ENCODE measurements at places on chromosomes 4 and X. TPM values are rescaled to one million over a fixed set of nuclear protein-coding genes. Genes with fewer than 3 reads are reported as not detected.

- no peak for DNase-seq
Measured at GRCh38 chrX:13845721-13846378, 29.0 kb upstream of the GPM6B start.

- DNase-seq, result no peak
Measured at GRCh38 chrX:41209853-41210252, 124.1 kb upstream of the DDX3X start.

GRCh38 chr4:25879587-25879986, 16.8 kb upstream of the SEL1L3 start:
- DNase-seq, result no peak

GRCh38 chr4:4521731-4522130, 20.1 kb downstream of the STX18 start:
- DNase-seq, result no peak

GRCh38 chr4:106401157-106401556, 32.6 kb upstream of the GIMD1 start:
- no peak for DNase-seq

- no peak for DNase-seq
Measured at GRCh38 chrX:104854188-104854587, 288.2 kb downstream of the IL1RAPL2 start.

DNA sequence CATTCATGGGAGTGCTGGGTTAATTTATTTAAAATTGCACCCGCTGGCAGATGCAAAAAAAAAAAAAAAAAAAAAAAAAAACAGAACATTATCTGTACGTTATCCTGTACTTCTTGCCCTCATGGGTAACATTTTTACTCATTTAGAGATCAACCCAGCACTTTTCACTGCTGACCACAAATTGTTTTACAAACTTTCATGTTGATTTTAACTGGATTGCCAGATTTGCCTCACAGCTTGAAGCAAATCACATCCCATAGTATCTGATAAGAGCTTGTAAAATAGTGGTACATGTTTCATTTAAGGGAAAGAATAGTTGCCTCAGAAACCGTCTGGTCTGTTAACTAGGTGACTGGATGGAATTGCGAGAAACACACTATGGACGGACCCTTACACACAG, 640.8 kb downstream of the TRIML1 start:
- DNase-seq, result no peak

DNA sequence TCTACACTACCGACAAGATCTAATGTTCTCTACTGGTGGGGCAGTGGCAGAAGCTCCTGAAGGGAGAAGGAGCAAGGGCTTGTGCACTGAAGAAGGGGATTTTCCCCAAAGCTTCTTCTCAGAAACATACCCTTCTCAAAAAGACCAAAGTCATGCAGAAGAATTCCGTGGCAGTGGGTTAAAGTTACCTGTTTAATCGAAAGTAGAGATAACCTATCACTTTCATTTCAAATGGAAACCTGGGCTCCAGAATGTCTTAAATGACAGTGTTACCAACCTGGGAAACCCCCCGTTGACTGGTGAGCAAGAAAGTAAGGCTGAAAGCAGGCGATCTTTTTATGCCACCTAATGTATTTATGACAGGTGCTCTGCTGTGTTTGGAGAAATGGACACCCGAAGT, 92.5 kb upstream of the TEX13D start:
- no peak for DNase-seq

DNA sequence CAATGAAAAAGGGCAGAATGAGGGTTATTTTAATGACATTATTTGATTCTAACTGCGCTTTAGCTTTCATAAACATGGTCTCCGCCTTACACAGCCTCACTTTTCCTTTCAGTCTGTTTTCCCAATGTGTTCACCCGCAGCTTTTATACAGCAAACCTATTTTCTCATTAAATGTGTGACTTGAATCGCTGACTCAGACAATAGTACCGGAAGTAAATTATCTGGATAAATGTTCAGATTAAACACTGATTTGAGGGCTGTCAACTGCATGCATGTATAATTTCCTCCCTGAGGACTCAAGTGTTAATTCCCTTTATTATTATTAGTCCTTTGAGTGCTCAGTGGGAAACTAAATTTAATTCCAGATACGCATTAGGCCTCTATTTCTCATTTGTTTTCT, 117.3 kb downstream of the FAM133A start:
- DNase-seq, result no peak

GRCh38 chr4:74624351-74625151, 169.8 kb downstream of the BTC start:
- no peak for DNase-seq

ADGRL3 gene
- 19.0 TPM for total RNA-seq

FHL1 gene
- 64.1 TPM for total RNA-seq

MTNR1A gene
- not detected for total RNA-seq

OTUD6A gene
- total RNA-seq, result not detected

PDGFRA gene
- total RNA-seq, result 25.1 TPM

BTK gene
- total RNA-seq, result 2.0 TPM

All from suprapubic skin (tissue), 4 donors.